IMR-90 (cell line): ENCODE measurements at places on chromosomes 11 and 22. TPM values are rescaled to one million over a fixed set of nuclear protein-coding genes. Genes with fewer than 3 reads are reported as not detected.

KCNQ1OT1 gene
- total RNA-seq, result 1.9 and 2.0 TPM in 2 replicates

GRCh38 chr11:19525276-19525675 lies 187.4 kb upstream of the NAV2 start:
- DNase-seq, result no peak

GRCh38 chr22:30492144-30492543 lies 13.4 kb downstream of the SEC14L4 start:
- DNase-seq, result no peak

DNA sequence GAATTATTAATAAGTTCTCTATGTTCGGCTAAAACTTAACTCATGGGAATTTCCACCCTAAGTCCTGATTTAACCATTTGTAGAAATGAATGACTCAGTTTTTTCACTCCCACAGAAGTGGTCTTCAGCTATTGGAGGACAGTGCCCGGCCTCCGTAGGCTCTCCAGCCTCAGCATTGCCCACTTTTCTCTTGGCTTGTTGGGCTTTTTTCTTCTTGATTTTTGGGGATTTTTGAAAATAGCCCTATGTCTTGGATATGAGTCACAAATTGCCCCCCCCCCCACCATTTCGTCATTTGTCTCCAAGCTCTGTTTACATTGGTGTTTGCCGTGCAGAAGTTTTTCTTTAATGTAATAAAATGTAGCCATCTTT lies 66.7 kb downstream of the PACS1 start:
- DNase-seq, result peak; percentile 87

GRCh38 chr11:87097582-87097981 lies 59.8 kb downstream of the TMEM135 start:
- peak; percentile 27 for DNase-seq

C11orf87 gene
- under 0.01 TPM in 2 replicates for total RNA-seq

DNA sequence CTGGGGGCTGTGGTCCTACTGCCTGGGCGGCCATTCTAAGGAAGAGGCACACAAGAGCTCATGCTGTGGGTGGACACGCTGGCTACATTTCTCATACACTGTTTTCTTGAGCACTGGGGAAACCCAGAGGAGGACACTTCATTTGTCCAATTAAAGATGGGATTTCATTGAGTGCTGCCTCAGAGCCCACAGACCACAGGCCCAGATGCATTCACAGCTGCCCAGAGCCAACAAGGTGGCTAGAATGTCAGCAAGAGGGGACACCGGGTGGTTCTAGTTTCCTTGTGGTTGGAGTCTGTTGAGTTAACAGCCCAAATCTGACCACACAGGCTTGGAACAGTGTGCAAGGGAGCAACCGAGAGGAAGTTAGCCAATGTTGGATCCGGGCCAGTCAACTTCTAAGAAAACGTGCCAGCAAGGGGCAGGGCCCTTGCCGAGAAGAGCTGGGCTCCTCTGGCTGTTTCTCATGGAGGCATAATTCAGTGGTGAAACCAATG lies 35.0 kb upstream of the SORL1 start:
- peak; percentile 48 for DNase-seq

DNA sequence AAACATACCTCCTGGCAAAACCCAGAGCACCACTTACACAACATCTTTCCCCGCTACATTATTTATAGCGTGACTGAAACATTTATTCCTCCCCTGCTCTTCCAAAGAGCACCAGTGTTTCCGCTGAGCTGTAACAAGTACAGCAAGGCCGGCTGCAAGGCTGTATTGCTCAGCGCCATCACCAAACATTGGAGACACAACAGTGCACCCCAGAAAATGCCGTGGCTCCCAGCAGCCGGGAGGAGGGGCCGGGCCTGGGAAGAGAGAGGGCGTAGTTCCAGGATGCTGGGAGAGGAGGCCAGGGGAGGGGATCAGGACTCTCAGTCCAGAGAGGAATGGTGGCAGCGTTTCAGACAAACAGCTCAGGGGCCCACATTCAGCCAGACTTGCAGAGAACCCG lies 133.2 kb downstream of the DSCAML1 start:
- DNase-seq, result no peak

RAC2 gene
- 10.0 and 11.1 TPM in 2 replicates for total RNA-seq

DNA sequence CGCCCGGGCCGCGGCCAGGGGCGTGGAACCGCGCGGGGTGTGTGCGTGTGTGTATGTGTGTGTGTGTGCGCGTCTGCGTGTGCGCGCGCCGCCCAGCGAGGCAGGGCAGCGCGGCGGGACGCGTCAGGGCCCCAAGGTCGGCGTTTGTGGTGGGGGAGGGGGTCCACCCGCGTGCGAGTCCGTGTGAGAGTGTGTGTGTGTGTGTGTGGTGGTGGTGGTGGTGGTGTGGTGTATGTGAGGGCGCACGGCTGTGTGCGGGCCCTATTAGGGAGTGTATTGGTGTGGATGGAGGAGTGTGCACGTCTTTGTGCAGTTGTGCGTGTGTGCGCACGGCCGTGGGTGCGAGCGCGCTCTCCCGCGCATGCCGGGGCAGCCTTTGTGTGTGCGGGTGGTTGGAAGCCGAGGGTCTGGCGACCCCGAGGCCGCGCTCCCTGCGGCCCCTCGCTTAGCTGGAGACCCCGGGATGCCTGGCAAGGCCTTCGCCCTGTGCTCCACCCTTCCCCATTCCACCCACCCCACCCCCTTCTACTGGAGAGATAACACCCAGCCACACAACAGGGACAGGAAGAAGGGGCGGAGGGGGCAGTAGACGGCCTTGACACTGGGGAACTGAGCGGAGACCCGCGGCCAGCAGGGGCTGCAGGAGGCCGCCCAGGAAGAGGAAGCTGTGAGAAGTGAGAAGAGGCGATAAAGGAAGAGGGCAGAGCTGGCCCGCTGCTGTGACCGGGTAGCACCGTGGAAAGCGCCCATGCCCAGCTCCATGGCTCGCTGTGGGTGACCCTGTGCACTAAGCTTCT lies 528 bp upstream of the ARRB1 start:
- no peak for DNase-seq

GRCh38 chr11:126843096-126843495 lies 157.5 kb downstream of the KIRREL3 start:
- no peak for DNase-seq

- DNase-seq, result no peak
These were observed 582 bp downstream of the SREBF2 start for GRCh38 chr22:41833369-41834004.

- no peak for DNase-seq
These were observed 1000.3 kb upstream of the RAG2 start for GRCh38 chr11:37598381-37598780.

KCNJ4 gene
- total RNA-seq, result not detected in 2 replicates

ART5 gene
- total RNA-seq, result not detected in 2 replicates

CSTF3 gene
- 14.5 and 31.4 TPM in 2 replicates for total RNA-seq

DNA sequence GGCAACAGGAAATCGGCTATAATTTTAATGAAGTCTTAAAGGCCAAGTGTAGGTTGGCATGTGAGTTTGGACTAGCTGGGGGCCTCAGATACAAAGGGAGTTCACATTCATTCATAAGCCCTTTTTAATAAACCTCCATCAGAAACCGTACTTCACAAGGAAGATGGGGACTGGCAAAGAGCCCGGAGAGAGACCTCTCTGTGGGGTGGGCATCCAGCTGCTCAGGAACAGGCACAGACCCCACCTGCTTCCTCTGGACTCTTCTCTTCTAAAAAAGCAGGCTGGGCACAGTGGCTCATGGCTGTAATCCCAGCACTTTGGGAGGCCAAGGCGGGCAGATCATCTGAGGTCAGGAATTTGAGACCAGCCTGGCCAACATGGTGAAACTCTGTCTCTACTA lies 3.9 kb upstream of the ARFGAP3 start:
- DNase-seq, result no peak

ANKK1 gene
- not detected in 2 replicates for total RNA-seq

HBE1 gene
- total RNA-seq, result 1.4 and 3.2 TPM in 2 replicates

- DNase-seq, result no peak
These were observed 1157.5 kb upstream of the RAG2 start for GRCh38 chr11:37755521-37755920.

- no peak for DNase-seq
These were observed 14.5 kb downstream of the CRTAM start for GRCh38 chr11:122852796-122853160.

MACROD1 gene
- 2.5 and 4.2 TPM in 2 replicates for total RNA-seq

- DNase-seq, result peak; percentile 28
These were observed 19.4 kb upstream of the SNX32 start for GRCh38 chr11:65814131-65814985.

FXYD2 gene
- not detected in 2 replicates for total RNA-seq

GRCh38 chr11:72851726-72852125 lies 37.5 kb downstream of the ATG16L2 start:
- no peak for DNase-seq

DNA sequence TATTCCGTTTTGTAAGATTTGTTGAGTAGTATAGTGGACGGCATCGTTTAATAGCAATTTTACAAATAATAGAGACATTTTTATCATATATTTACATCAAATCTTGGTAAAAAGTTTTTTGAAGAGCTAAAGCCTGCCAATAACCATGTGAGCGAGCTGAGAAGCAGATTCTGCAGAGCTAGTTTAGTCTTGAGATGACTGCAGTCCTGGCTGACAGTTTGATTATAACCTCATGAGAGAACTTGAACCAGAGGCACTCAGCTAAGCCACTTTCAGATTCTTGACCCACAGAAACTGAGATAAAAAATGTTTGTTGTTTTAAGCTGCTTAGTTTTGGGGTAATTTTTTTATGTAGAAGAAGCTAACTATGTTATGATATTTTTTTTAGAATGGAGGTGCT lies 78.9 kb downstream of the PDE3B start:
- DNase-seq, result peak; percentile 7

- DNase-seq, result no peak
These were observed 1818.1 kb upstream of the RAG2 start for GRCh38 chr11:38416141-38416540.

GRCh38 chr11:70029115-70029860 lies 48.8 kb upstream of the ANO1 start:
- no peak for DNase-seq

DNA sequence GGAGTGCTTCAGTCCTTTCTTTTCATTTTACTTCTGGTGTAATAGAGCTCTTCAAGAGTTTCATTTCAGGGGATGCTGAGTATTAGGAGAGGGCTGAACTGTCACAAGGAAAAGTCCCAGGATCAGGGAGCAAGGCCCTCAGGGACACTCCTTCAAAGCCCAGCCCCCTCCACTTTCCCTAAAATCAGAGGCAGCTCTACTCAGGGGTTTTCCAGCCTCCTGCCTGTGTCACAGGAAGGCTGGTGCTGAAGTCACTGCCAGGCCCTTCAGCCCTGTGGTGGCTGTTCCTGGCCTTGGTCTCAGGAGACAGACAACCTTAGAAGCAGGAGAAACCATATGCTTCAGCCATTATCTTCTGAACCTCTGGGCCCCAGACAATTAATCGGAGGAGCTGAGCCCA lies 36.4 kb upstream of the KIRREL3 start:
- no peak for DNase-seq

GRCh38 chr22:19115628-19116027 lies 6.6 kb downstream of the DGCR2 start:
- no peak for DNase-seq

GRCh38 chr11:14190992-14191778 lies 167.8 kb downstream of the RRAS2 start:
- no peak for DNase-seq

DNA sequence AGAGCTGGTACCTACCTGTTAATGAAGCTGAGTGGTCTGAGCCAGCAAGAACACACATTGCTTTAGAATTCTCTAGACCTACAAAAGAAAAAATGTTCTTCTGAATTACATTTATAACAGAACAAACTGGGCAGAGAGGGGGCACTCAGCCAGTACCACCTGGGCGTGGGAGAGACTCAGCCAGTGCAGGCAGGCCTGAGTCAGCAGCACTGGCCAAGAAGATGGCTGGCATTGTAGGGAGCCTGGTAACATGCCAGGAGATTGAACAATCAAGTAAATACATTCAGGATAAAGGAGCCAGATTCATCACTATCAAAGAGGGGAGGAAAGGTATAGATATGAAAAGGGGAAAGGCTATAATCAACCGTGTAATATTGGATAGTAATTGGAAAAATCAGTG lies 19.9 kb downstream of the SERGEF start:
- no peak for DNase-seq

GRCh38 chr11:1675536-1676228 lies 21.3 kb upstream of the KRTAP5-6 start:
- DNase-seq, result no peak

DNA sequence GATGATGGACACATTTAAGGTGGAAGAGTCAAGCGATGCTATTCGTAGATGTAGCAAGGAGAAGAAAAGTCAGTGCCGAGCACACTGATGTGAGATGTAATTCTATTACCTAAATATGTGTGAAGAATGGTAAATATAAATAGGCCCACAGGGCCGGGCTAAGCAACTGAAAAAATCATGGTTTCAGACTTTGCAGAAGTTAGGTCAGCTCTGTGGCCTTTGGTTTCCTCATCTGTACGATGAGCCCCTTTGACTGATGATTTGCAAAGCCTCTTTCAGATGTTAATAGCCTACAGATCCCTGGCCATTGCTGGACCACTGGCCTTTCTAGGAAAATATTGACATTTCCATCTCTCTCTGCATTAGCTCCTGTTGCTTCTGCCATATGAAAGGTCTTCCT lies 570.8 kb downstream of the OPCML start:
- no peak for DNase-seq

DNA sequence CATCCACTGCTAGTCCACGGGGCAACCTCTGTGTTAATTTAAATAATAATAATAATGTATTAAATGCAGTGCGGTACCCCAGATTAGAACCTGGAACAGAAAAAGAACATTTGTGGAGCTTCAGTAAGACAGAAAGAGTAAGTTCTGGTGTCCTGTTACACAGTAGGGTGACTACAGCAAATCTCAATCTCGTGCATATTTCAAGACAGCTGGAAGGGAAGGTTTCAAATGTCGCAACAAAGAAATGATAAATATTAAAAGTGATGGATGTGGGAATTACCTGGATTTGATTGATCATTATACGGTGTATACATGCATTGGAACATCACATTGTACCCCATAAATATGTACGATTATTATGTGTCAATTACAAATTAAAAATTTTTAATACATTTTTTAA lies 1.7 kb upstream of the RAC2 start:
- peak; percentile 37 for DNase-seq

PRG3 gene
- total RNA-seq, result not detected in 2 replicates

ELMOD1 gene
- total RNA-seq, result 0.18 and 0.28 TPM in 2 replicates

LMO2 gene
- total RNA-seq, result not detected in 2 replicates

OLFML1 gene
- total RNA-seq, result 0.18 and 0.28 TPM in 2 replicates

GRCh38 chr11:12824281-12825041 lies 150.2 kb downstream of the TEAD1 start:
- no peak for DNase-seq

DNA sequence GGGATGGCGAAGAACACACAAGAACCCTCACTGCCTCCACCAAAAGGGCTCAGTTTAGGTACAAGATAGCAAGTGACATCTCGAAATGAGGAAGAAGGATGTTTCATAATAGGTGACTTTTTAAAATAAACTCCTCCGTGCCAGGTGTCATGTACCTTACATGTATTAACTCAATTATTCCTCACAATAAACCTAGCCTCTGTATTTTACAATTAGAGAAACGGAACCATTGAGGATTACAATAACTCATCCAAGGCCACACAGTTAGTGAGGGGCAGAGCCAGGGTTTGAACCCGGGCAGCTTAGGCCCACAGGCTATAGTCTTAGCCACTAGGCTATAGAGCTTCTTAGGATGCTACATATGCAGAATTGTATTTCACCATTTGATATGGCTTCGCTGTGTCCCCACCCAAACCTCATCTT lies 965 bp upstream of the PAMR1 start:
- DNase-seq, result peak; percentile 65

- no peak for DNase-seq
These were observed 75.7 kb upstream of the INCENP start for GRCh38 chr11:62048100-62048499.
